Central memory CD8-positive, alpha-beta T cell (primary cell): ENCODE measurements at places on chromosomes 12 and 14.

- DNase-seq: no peak
Measured at GRCh38 chr12:52524241-52524897, 4.2 kb upstream of the KRT5 start.

GRCh38 chr14:26380637-26381036 lies 217.2 kb downstream of the NOVA1 start:
- no peak for DNase-seq

DNA sequence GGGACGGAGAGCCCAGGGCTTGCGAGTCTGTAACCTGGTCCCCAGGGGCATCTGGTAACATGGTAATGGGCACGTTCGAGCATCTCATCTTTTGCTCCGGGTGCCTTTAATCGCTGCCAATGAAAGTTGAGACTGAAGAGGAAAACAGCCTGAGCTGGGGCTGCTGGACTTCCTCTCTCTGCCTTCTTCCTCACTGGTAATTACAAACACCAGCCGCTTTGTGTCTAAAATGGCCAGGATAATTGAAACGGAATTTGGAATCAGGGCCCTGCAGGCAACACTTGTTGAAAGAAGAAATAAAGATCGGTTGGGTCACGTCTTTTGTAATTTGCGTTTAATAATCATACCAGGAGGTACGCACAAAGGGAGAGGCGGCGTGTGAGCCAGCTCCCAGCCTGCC lies 51.5 kb upstream of the GPATCH2L start:
- no peak for DNase-seq

DNA sequence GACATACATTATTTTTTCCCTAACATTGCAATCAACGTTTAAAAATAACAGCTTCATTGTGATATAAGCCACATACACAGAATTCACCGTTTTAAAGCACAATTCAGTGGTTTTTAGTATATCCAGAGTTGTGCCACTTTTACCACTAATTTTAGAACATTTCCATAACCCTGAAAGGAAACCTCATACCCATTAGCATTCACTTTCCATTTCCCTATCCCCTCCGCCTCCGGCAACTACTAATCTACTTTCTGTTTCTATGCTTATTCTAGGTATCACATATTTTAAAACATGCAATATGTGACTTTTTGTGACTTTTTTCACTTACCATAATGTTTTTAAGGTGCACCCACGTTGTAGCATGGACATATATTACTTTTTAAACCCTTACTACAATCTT lies 55.6 kb upstream of the ISM2 start:
- DNase-seq: no peak

- no peak for DNase-seq
Measured at GRCh38 chr14:77041881-77042545, 13.5 kb upstream of the IRF2BPL start.

DNA sequence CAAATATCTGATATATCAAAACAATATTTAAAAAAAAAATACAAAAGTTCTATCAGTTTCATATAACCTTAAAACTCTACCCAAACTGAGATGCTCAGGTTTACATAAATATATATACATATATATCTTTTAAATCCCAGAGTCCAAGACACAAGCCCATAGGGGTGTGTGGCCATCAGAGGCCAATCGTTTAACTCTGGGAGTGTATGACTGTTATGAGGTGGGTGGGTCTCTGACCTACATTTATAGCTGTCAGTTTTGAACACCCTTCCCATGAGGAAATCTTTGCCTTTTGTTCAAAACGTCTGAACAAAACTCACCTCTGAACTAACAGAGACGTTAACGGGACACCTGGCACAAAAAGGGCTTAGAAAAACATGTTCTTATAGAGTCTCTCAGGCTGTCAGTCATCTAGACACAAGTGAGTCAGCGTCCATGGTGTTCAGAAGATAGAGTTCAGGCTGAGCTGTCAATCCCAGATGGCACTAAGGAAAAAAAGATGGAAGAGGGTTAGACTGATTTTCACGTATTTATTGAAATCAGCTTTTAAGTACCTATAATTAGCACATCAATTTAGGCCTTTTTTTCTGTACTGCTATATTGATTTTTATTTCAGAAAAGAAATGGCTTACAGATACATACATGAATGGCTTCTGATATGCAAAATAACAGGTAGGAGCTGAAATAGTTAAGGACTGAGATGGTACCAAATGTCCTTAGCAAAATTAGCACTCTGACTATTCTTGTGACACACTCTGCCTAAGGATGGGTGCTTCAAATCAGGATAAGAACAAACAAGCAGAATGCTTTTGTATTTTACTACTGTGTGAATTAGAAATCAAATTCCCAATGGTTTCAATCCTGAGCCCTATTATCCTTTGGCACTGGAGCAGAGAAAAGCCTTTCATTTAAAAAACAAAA lies 29.2 kb downstream of the HIGD1C start:
- no peak for DNase-seq

- no peak for DNase-seq
Measured at GRCh38 chr14:89166633-89167032, 250.4 kb downstream of the FOXN3 start.

DNA sequence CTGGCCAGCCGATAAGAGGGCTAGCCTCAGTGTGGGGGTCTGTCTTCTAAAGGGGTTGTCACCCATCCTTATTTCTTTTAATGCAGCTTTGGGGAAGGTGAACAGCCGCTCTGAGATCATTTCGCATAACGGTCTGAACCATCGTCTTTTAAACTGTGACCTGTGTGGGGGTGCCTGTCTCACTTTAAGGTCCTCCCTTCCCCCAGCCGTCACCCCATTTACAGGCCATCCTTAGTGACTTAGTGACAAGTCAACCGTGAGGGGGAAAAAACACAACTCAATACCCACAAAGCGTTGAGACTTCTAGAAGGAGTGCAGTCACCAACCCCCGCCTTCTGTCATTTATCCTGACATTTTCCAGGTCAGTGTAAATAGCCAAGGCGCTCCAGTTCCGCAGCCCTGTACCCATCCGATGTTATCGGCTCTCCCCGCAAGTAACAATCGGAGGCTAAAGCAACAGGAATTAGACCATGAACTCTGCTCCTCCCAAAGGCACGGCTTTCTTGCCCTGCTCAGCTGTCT lies 505 bp upstream of the DENND5B start:
- DNase-seq: no peak

DNA sequence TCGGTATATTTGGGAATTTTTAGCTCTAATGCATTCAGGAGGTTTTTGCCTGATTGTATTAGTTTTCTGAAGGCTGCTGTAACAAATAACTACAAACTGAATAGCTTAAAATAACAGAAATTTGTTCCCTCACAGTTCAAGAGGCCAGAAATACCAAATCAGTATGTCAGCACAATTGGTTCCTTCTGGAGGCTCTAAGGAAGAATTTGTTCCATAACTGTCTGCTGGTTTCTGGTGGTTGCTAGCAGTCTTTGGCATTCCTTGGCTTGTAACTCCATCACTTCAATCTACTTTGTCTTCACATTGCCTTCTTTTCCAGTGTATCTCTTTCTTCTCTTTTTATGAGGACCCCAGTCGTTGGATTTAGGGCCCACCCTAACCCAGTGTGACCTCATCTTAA lies 21.3 kb downstream of the TMTC3 start:
- no peak for DNase-seq

GRCh38 chr14:106308839-106309389 lies 782.5 kb downstream of the TMEM121 start:
- peak; percentile 48 for DNase-seq

DNA sequence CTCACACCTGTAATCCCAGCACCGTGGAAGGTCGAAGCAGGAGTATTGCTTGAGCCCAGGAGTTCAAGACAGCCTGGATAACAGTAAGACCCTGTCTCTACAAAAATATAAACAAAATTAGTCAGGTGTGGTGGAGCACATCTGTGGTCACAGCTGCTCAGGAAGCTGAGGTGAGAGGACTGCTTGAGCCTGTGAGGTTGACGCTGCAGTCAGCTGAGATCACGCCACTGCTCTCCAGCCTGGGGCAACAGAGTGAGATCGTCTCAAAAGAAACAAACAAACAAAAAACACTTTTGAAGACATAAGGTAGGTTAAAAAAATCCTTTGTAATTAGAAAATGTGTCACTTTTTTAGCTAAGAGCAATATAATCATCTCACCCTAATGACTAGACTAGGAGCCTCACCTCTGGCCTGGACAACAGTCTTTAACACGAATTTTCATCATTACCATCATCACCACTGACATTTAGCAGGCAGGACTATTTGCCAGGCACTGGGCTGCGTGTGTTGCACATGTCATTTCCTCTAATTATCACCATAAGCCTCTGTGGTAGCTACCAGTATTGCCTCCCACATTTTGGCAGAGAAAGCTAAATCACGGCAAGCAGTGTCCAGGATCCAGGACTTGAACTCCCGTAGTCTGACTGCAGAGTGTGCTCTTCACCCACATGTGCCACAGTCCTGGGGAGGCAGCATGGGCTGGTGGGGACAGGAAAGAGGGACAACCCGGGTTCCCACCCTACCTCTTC lies 4.6 kb upstream of the SYCP3 start:
- no peak for DNase-seq

DNA sequence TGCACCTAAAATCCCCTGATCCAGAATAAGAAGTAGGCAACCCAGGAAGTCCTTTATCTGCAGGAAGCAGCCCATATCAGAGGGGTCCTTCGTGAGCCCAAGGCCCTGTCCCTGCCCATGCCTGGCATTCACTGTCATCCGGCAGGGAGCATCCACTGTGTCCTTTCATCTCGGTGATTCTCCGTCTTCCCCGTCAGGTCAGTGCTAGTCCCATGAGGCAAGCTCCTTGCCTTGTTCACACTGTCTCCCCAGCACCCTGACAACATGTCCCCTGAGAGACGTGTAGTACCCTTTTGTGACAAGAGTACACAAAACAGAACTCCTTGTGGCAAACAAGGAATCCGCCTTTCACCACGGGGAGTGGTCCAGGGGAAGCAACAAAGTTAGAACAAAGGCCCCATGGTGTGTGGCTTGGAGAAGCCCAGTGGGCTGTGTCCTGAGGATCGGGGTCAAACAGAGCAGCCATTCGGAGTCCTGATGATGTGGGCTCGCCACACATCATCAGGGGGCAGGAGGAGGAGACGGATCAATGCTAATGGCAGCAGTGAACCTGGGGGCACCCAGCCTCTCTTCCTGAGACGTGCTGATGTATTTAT lies 112.1 kb downstream of the DICER1 start:
- DNase-seq: no peak

DNA sequence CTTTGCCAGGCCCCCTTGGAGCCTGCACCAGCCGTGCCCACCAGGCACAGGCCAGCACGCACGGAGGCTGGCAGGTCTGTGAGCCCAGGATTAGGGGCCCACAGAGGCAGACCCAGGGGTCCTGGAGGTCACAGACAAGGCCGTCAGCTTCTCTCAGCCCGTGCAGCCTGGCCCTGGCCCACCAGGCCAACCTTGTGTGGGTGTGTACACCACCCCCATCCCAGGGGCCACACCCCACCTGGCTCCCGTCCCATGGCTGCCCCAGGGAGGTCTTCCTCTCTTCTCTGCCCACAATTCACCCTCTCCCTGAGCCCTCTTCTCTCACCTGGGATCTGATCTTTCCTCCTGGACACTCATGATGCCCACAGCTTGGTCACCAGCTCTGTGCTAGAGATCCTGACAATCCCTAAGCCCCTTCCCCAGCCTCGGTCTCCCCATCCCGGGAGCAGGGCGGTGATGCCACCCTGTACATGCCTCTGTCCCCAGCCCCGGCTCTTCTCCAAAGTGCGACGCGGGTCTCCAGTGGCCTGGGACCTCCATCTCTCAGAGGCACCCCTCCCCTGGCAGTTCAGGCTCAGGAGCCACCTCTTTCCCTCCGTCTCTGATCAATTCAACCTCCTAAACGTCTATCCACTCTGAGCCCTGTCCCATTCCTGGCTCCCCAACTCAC lies 31.1 kb upstream of the GPR132 start:
- DNase-seq: no peak

DNA sequence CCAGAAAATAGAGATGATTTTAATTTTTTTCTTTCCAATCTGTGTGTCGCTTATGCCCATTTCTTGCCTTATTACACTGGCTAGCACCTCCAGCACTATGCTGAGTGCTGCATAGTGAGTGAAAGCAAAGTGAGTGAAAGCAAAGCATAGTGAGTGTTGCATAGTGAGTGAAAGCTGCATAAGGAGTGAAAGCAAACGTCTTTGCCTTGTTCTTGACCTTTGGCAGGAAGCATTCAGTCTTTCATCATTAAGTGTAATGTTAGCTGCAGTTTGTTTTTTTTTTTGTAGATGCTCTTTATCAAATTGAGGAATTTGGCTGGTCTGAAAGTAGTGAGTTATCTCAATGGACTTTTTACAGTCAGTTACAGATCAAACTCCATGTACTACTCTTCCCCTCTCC lies 6.9 kb upstream of the CORO1C start:
- no peak for DNase-seq
